Jurkat, Clone E6-1 (cell line): ENCODE measurements at places on chromosomes 4 and X.

- DNase-seq: no peak
These were observed 76.5 kb downstream of the CENPC start for GRCh38 chr4:67468830-67469229.

- DNase-seq: peak; percentile 34
These were observed 1.6 kb downstream of the PPP3CA start for GRCh38 chr4:101345596-101346350.

- no peak for DNase-seq
These were observed 36.4 kb upstream of the MAMLD1 start for GRCh38 chrX:150326541-150327247.

DNA sequence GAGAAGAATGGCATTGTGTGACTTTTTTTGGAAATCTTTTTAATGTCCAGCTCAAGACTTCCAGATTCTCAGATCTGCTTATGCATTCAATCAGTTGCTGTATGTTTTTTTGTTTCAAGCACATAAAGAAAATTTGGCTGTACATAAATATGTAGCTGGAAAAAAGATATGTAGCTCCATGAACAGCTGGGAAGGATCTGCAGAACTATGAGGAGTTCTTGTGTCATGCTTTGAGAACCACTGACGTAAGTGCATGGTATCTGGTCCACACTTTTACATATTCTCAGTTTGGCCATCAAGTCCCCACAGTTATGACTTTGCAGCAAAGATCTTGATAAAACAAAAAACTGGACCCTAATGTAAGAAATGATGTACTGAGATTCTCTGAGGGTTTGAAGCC lies 165.9 kb downstream of the KIT start:
- no peak for DNase-seq

- no peak for DNase-seq
These were observed 79.8 kb upstream of the ADGRA3 start for GRCh38 chr4:22595684-22596083.

- DNase-seq: no peak
These were observed 268.8 kb upstream of the RASGEF1B start for GRCh38 chr4:81740487-81740886.

- DNase-seq: peak; percentile 37
These were observed 169.2 kb upstream of the MAGEB18 start for GRCh38 chrX:25968920-25969319.

DNA sequence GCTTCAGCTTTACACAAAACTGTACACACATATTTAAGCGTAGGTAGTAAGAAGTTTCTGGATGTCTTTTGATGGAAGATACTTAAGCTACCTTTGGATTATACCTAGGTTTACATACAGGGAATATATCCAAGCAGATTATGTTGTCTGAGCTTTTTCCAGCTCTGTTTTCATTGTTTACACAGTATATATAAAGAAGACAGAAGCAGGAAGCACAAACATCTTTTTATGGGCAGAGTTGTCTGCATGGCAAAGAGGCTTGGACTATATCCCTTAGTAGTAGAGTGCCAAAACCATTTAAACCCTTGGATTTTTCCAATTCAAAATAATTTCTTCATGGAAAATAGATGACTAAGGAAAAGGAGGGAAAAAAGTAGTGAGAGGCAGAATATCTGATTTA lies 329.4 kb upstream of the AGA start:
- DNase-seq: no peak

GRCh38 chr4:41069257-41069656 lies 145.1 kb downstream of the APBB2 start:
- no peak for DNase-seq

GRCh38 chrX:24777660-24778059 lies 83.9 kb downstream of the POLA1 start:
- no peak for DNase-seq

DNA sequence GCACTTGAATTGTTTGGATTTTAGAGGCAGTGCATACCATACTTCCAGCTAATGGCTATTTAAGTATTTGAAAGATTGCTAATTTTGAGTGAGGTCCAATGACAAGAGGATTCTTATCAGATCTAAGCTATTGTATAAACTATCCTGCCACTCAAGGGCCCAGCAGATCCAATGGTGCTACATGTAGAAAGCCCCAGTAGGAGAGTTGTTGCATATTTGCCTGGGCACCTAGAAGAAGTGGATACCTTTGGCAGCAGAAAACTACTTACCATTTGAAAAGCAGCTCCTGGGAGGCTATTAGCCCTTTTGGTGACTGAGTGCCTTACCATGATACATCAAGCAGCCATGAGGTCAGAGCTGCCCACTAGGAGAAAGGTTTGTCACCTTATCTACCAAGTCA lies 447.3 kb downstream of the C4orf33 start:
- no peak for DNase-seq

DNA sequence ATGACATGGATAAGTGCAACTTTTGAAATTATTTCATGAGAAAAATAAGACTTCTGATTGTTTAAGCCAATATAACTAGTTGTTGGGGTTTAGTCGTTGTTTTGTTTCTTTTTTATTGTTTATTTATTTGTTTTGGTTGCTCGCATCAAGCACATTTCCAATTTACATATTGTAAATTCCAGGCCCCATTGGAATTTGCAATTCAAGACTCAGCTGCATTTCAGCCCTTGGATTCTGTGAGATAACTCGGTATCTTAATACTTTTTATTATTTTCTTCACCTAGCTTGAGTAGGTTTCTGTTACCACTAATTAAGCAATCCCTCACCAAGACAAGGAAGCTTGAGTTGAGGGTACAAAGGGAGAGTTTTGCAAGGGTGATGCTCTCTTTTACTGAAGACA lies 318.3 kb upstream of the GATB start:
- no peak for DNase-seq

DNA sequence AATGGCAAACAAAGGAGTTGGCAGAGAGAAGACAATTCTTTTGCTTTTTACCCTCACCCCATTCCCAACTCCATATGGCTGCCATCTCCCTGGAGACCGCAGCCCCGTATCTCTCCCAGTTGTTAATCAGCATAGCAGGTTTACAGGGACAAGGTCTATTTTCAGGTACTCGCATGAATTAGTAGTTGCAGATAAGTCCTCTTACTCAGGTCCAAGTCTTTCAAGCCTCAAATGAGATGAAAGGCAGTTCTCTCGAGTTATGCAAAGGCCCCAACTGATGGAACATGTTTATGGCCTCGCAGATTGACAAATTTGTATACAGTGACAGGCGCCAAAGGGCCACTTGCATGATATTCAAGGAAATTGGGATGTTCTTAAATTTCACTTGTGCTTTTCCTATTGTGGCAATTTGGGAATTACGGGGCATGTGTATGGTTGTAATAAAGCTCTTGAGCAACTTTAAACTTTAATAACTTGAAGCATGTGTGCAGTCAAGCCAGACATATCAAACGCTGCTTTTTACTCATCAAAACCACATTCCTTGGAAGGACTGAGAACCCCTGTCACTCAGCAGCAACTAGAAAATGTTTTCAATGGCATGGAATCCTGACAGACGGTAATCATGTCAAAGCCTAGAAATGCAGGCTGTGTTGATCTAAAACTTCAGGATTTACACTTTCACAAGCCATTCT lies 45.1 kb downstream of the KDR start:
- no peak for DNase-seq

GRCh38 chr4:47309165-47309564 lies 154.3 kb downstream of the COMMD8 start:
- no peak for DNase-seq

GRCh38 chrX:23821847-23822246 lies 38.9 kb downstream of the SAT1 start:
- DNase-seq: no peak

DNA sequence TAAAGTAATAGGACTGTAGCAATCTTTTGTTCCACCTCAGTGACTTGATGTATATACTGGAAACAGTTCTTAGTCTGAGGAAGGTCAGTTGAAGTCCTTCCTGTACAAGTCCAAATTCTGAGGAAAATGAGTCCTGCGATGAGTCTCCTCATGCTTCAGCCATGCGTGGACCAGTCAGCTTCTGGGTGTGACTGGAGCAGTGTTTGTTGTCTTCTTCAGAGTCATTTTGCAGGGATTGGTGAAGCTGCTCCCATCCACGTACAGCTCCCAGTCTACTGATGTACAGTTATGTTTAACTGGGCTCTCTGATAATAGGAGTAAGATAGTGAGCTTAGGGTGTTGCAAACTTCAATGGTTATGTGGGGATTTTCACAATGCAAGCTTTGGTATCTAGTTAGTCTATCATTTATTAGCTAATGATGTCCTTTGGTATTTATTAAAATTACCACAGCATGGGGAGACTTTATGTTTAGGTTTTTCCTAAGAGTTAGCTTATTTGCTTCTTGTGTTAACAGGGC lies 3.4 kb downstream of the UGT2B17 start:
- no peak for DNase-seq

DNA sequence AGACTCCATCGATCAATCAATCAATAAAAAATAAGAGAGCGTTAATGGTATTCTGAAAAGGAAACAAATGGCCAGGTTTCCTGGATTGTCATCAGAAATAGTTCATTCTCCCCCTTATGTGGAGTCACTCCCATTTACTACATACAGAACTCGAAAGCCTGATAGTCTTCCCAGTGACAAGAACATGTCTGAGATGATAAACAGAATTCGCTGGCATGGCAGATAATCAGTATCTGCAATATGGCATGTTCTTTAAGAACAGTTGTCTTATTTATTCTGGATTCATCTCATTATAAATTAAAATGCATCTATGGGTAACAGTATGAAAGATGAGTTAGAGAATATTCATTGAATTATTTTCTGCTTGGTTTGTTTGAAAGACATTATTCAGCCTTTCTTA lies 61.4 kb downstream of the LRP2BP start:
- DNase-seq: no peak

DNA sequence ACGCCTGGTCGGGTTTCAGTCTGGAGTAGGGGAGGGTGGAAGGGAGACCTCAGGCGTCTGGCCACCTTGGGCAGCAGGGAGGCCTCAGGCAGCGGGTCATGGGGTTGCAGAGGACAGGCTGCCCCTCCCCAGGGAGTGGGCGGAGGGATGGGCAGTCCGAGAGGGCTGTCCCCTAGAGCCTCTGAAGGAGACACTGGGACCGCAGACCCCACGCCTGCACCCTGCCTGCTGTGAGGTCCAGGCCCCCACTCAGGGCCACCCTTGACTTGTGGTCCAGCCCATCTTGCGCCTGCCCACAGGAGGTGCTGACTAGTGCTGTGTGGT lies 16.5 kb downstream of the FGFRL1 start:
- DNase-seq: no peak

GRCh38 chr4:72896515-72896914 lies 173.0 kb downstream of the COX18 start:
- DNase-seq: no peak

DNA sequence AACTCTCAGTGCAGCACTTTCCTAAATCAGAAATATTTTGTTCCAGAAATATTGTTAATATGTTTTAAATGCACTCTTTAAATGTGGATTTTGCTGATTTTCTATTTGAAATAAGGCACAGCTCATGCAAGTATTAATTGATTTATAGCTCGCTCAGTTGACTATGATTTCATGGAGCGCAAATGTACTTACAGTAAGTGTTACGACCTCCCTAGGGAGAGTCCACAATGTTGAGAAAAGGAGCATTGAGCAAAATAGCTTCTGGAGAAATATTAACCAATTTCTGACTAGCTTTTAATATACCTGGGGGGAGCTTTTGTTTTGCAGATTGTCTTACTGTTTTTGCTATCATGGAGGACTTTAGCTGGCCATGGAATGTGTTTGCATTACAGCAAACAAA lies 1687.5 kb downstream of the STIM2 start:
- DNase-seq: no peak

DNA sequence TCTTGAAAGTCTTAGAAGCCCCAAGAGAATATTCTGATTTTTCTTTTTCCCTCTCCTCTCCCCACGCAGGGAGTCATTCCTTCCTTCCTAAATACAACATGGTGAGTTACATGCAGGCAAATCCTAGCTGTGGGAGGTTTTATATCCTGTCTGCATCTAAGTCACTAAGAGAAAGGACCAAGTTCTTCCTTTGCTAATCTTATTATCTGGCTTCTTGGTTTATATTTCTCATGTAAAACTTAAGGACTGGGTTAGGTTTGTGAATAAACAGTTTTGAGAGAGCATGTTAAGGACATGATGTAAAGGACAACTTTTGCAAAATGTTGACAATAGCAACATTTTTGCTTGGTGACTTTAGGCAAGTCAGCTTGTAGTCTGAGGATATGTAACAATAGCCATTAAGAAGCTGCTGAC lies 5.1 kb upstream of the CXCL9 start:
- no peak for DNase-seq
